ENCODE measurements at places on chromosomes 13 and 19. TPM values are rescaled to one million over a fixed set of nuclear protein-coding genes. Genes with fewer than 3 reads are reported as not detected.

Gene UBL3
- 24.4 TPM for total RNA-seq

DNA sequence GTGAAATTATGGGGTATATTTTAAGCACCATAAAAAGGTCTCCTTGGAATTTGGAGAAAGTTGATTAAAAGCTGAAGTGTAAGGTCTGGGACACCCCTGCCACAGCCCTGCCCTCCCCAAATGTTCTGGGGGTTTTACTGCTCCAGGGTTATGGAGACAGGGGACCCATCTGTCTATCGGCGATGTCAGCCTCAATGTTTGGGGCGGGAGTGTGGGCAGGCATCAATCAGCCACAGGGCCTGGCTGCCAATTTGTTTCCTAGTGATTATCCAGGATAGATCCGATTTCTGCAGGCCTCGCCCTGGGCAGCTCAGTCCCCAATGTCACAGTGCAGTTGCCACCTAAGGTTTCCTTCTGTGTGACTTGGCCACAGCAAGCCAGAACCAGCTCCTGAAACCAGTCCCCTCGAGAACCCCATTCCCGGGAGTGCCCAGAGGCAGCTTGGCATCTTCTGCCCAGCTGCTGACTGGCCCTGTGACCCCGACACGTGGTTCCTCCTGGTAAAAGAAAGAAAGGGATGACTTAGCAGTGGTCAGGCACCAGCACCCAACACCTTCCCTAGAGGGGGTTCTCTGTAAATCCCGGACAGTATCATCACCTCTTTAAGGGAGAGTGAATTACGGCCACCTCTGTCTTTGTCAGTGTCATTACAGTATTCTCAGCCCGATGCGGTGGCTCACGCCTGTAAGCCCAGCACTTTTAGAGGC is 41.6 kb downstream of the MYO9B start:
- DNase-seq: no peak

DNA sequence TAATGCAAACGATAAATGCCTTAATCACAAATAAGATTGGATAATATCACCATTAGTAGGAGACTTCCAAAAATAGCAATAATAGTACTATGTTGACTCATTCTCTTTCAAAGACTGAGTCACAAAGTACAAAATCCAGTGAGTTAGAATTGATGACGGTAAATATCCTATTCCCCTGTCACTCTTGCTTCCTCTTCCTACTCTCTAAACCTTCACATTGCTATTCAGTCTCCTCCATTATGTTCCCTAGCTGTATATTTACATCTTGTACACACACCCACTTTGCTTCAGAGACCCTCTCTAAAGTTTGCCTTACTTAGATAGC is 26.3 kb upstream of the INTS6 start:
- DNase-seq: no peak

- DNase-seq: no peak
These were observed 60.5 kb downstream of the CCNE1 start for GRCh38 chr19:29872224-29872731.

Gene ZNF471
- total RNA-seq: 6.2 TPM

DNA sequence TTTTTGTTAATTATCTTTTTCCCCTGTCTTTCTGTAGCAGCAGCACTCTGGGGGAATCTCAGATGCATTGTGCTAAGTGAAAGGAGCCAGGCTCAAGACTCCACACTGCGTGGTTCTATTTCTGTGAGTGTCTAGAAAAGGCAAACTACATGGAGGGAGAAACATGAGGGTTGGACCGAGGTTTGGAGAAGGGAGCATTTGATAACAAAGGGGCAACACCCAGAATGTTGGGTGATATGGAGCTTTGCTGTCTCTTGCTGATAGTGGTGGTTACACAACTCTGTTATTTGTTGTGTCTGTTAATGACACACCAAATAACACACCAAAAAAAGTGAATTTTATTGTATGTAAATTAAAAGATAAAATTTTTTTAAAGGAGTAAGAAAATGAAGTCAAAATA is 107.8 kb downstream of the COL4A2 start:
- DNase-seq: no peak

Gene THSD1
- 4.1 TPM for total RNA-seq

Gene HNRNPM
- 117 TPM for total RNA-seq

Gene IRGC
- not detected for total RNA-seq

- no peak for DNase-seq
These were observed 3.1 kb downstream of the ABHD17A start for GRCh38 chr19:1882089-1882785.

Gene ZSCAN1
- not detected for total RNA-seq

Gene FPR3
- 11.1 TPM for total RNA-seq

Gene PPM1N
- 3.5 TPM for total RNA-seq

DNA sequence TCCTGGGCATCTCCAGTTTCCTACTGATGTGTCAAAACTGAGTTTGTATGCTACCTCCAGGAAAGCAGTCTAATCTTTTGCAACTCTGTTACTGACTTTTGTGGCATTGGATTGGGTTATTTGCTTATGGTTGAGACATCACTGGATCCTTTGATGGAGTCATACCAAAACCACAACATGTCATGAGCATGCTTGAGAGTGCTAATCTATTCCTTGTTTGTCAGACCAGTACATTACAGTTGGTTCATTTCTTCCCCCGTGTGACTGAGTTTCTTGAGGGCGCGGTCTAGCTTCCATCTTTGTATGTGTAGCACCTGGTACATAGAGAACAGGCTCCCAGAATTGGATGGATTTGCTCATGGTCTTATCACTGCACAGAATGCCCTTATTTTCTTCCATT is 43.2 kb downstream of the SUGT1 start:
- no peak for DNase-seq

Gene UPF3A
- 25.3 TPM for total RNA-seq

- no peak for DNase-seq
These were observed 318.9 kb downstream of the DLEU7 start for GRCh38 chr13:50524560-50524959.

Gene WDR83
- 12.1 TPM for total RNA-seq

Gene PSG4
- not detected for total RNA-seq

Measured in thoracic aorta (tissue), 2 donors.